NCI-H2029 (cell line): ENCODE measurements at places on chromosomes 2 and 18.

DNA sequence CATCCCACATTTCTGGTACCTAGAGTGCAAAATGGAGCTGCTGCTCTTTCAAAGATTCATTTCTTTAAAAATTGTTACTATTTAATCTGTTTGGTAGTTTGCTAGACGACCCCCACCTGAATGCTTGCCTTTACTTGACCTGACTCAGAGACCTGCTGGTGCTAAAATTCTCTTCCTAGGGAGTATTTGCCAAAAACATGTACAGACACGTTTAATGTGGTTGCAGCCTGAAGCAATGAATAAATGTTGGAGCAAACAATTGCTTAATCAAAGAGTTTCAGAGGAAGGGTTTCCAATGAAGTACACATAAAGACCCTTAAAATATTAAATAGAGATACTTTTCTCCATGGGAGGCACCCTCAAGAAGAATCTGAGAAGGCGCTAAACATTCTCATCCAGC lies 734.4 kb downstream of the CBLN2 start:
- no peak for DNase-seq

- DNase-seq: no peak
Measured at GRCh38 chr2:96574364-96574763, 37.8 kb downstream of the ARID5A start.

DNA sequence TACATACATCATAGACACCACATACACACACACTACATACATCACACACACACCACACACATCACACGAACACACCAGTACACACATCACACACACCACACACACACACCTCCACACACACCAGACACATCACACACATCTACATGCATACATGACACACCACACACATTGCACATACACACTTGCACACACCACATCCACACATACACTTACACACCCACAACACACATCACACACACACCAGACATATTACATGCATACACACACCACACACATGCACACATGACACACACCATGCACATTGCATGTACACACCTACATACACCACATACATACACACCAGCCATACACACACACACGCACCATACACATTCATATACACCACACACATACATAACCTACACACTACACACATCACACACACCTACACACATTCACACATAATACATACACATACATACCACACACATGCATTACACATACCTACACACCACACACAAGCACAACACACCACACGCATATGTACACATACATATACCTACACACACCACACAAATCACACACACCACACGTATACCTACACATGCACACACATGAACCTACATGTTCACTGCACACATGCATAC lies 156.5 kb downstream of the NDUFA10 start:
- DNase-seq: no peak

- no peak for DNase-seq
Measured at GRCh38 chr2:231708773-231709635, 679 bp downstream of the PTMA start.

DNA sequence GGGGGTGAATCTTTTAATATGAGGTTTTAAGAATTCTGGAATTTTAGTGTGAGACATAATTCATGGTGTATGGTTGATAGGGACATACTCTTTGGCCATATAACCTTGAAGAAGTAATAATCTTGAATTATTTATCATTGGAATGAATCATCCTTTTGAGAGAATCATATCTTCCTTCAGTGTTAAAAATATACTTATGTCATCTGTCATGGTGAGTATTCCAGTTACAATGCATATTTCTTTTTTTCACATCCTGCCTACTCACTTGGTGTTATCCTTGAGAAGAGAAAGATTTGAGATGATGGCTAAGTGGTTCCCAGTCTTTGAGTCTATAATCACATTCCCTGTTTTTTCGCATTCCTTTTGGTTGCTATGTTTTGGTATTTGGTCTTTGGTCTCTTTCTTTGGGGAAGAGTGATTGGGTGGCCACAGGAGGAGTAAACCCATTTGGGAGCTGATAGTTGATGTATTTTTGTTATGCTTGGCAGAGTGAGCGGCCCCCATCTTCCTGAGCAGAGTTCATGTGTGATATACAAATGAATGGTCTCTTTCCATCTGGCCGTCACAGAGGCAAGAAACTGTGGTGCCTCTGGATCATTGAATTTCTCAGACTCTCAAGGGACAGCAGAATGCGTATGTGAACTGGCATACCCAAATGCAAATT lies 21.6 kb downstream of the ASAP2 start:
- DNase-seq: no peak

GRCh38 chr18:9714266-9715087 lies 6.4 kb downstream of the RAB31 start:
- DNase-seq: no peak

DNA sequence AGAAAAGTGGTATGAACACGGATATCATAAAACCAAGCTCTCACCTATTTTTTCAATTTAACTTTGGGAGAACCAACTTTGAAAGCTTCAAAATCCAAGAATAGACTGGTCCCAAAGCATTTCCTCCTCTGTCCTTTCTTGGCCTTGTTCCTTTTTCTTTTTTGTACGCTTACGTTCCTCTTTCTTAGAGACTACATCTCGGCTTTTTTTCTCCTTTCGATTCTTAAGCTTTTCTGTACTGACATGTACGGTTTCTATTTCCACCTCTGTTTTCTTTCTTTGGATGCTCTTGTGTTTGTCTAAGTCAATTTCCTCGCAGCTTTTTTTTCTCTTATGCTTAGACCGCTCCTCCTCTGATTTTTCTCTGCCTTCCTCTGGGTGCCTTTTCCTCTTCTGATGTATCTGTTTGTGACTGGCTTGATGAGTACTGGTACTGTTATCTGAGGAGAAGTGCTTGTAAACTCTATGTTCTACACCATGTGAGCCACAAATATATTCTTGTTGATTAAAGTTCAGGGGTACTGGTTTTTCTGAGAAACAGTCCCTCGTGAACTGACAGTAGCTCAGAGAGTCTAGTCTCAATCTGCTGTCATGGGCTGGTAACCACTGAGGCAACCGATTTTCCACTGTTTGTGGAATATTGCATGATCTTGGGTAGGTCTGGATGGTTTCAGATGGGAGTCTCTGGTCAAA lies 11.5 kb upstream of the RNU2-63P start:
- DNase-seq: no peak
